ENCODE measurements at places on chromosomes 11 and 22.

- no peak for DNase-seq
Measured at GRCh38 chr11:30861531-30861930, 275.4 kb upstream of the MPPED2 start.

DNA sequence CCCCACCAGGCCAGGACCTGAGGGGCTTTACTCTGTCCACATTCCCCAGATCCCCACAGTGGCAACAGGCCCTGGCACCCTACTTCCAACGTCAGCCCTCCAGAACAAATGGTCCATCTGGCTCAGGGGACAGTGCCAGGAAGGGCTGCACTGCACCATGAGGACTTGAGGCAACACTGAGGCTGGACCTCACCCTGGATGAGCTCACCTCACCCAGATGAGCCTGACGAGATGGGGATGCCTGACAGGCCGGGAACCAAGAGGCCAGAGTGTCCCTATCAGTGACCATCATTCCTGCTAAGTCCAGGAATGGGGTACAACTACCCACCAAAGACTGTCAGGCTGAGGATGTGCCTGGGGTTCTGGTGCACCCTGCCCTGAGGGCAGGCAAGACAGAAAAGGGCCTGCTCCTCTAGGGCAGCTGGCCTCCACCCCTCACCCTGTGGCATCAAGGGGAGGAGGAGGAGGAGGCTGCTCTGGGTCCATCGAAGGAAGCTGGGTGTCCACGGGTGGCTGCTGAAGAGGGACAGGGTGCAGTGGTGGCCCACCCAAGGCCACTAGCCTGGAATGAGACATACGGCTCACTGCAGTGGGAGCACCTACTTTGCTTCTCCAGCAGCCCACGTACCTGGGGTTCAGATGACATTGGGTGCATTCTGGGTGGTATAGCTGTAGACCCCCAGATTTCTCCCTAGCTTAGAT lies 14.6 kb downstream of the RSPH14 start:
- no peak for DNase-seq

GRCh38 chr22:24434471-24435322 lies 7.3 kb downstream of the ADORA2A start:
- peak; percentile 74 for DNase-seq

DNA sequence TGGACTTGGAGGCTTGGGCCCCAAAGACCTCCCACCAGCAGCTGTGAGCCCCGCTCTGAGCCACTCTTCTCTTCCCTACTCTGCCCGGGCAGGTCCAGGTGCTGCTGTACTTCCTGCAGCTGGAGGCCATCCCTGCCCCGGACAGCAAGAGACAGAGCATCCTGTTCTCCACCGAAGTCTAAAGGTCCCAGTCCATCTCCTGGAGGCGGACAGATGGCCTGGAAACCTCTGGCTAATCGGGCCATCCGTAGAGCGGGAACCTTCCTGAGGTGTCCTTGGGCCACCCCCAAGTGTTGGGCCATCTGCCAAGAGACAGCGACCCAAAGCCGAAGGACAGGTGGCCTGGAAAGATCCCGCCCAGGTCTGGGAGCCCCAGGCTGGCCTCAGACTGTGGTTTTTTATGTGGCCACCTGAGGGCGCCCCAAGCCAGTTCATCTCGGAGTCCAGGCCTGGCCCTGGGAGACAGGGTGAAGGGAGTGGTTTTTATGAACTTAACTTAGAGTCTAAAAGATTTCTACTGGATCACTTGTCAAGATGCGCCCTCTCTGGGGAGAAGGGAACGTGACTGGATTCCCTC lies 135.1 kb downstream of the BCR start:
- DNase-seq, result peak; percentile 35

DNA sequence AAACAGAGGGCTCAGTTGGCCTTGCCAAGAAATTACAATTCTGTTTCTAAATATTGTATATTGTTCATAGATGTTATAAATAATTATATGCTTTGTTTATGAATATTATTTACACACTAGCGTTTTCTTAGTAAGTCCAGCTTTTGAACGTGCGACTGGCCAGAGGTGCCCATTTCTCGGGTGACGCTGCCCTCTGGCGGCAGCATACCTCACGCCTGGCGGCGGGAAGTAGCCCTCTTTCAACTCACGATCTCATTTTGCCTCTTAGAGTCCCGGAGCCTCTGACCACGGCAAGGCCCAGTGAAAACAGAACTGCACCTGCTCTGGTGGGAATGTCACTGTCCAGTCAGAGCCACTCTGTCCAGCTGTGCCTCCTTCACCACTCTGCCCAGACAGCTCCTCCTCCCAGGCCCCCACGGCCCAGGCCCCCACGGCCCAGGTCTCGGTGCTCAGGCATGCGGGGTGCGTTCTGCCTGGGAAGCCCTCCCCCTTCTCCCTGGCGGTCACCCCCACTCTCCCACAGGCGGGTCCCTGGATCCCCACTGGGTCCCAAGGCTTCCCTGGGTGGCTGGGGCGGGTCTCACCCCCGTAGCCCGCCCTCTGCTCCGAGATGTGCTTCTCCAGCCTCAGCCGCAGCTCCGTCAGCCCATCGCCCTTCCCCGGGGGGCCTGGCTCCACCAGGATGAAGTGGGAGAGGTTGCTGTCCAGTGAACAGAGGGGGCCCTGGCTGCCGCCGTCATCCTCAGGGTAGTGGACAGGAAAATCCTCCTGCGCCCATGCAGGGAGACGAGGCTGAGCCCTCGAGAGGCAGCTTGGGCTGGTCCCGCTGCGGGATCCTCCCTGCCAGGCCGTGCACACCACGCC lies 19.3 kb downstream of the TSSC4 start:
- DNase-seq, result peak; percentile 20

DNA sequence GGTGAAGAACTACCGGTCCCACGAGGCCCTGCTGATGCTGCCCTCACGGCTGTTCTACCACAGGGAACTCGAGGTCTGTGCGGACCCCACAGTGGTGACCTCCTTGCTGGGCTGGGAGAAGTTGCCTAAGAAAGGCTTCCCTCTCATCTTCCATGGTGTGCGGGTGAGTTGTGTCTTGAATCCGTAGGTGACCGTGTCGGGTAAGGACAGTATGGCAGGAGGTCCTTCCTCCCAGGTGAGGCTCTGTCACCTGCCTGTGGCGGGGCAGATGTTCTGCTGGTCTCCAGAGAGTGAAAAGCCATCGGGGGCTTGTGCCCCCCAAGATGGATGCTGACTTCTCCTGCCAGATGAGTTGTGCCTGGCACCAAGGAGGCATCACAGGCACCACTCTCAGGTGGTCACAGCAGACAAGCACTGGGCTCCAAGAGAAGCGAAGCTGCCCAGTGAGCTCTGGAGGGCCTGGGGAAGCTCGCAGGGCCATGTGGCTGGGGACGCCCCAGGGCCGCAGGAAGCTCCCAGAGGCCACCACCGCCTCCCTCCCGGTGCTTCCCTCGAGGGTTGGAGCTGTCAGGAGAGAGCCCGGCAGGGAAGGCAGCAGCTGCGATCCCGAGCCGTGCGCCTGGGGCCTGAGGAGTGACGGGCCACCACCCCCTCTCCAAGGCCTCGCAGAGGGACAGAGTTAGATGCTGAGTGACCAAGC lies 17.3 kb upstream of the PANX2 start:
- DNase-seq, result no peak

DNA sequence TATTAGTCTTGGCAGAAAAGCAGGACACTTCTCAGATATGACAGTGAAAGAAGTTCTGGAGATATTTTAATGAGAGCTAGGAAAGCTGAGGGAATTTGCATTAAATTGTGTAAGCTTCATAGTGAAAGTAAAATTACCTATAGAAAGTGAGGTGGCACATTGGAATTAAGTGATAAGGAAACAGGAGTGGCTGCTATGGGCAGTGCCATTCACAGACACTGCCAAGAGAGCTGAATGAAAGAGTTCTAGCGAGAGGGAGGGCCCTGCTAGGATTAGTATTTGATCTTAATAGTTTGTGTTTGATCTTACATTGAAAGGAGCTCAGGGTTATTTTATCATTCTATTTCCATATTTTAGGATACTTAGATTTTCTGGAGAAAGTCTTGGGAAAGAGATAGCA lies 351.9 kb downstream of the DDX10 start:
- DNase-seq, result no peak

GRCh38 chr11:68141246-68142027 lies 20.2 kb upstream of the CHKA start:
- DNase-seq, result no peak

DNA sequence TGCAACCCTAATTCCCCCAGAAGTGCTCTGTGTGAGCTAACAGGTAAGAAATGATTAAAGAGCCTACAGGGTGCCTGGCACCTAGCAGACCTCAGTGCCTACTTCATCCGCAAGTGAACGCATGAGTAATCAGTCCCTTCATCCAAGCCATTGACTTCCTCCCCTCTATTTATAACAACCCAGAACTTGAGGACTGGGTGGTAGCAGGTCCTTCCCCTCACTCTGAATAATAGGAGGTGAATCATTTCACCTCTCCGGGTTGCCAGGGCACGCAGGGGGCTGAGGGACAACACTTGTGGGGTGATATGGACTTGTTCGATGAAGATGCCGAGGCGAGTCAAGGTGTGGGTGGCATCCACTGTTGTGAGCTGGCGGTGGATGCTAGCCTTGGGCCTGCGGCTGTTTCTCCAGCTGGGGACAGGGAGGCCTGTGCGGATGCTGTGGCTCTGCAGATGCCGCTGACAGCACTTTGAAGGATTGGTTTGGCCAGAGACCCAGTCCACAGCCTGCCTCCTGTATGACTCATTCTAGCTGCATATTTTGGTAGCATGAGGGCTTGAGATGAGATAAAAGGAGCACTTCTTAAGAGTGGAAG lies 11.7 kb upstream of the SORL1-AS1 start:
- DNase-seq, result no peak

DNA sequence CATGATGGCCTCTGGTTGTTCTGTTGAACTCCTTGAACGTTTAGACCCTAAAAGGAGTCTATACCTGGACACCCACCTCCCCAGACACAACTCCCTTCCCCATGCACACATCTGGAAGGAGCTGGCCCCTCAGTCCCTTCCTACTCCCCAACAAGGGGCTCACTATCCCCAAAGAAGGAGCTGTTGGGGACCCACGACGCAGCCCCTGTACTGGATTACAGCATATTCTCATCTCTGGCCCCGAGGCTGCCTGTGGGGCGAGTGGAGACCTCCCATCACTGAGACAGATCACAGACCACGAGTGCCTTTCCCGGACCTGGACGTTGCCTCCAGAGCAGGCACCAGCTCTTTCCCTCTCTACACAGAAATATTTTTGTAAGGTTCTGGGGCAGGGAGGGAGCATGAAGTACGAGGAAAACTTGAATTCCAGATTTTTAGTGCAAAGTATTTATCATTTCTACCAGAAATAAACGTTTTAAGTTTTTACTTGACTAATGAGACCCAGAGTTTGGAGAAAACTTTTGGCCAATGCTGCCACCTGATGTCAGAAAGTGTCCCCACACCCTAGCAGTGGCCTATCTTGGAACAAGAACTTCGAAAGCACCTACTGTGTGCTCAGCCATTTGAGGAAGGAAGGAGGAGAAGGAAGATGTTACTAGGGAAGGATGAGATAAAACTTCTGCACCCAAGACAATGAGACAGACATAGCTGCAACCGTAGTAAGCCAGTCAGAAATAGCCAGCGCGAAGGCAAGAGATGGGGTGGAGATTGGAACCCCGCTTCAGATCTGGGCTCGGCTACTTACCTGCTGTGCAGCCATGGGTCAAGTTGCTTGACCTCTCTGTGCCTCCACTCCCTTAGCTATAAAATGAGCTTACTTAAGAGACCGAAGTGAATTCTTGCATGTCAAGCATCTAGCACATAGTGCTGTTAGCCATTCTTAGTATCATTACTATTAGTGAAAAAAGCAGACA lies 10.2 kb upstream of the POU2F3 start:
- DNase-seq, result no peak

DNA sequence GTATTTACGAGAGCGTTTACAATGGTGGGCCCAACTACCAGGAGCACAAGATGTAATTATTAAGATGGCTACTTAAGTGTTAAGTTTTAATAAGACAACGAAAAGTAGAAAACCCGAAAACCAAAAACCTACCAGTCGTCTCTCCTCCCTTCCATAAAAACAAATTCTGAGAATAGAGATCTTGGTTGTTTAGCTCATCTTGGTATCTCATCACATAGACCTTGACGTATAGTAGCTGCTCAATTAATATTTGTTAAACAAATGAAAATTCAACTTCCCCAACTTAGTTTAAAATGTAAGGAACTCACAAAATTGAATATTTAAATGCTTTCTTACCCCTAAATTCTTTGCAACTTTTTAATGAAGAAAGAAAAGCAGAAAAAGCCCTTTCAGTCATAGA lies 669 bp downstream of the KDM4D start:
- DNase-seq, result no peak

- peak; percentile 7 for DNase-seq
Measured at GRCh38 chr11:44785856-44786607, 59.3 kb downstream of the TSPAN18 start.

GRCh38 chr11:7604331-7604955 lies 68.9 kb downstream of the CYB5R2 start:
- no peak for DNase-seq

DNA sequence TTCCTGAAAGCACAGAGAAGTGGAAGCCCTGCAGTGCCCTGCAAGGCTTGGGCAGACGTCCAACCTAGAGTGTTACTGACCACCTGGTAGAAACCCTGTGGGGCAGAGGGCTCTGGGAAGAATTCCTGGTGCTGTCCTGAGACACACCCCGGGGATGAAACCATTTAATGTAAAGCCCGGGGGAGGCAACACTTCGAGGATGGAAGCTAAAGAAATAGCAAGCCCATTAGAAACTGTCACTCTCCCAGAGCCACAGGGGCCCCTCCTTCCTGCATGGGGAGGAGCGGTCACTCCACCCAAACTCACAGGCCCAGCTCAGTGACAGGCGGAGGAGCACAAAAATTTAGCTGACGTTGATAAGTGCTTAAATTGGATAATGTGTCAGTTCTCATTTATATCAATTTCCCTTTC lies 57.6 kb downstream of the NRXN2 start:
- DNase-seq, result no peak

DNA sequence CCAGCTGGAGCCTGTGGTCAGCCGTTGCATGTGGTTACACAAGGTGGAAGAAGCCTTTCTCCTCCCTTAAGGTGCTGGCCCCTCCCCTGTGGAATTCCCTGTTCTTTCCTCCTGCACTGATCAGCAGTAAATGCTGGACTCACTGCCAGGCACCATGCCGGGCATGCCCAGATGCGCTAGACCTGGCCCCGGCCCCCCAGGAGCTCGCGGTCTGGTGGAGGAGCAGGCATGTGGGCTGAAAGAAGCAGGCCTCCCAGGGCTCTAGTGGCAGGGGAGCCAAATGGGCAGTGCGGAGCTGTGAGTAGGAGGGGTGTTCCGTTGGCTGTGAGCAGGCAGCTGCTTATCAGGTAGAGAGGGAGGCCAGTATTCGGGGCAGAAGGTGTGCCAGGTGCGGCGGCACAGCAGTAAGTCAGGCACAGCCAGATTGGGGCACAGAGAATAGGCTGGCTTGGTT lies 10.2 kb downstream of the DGKZ start:
- no peak for DNase-seq

GRCh38 chr11:57571606-57572005 lies 4.1 kb upstream of the UBE2L6 start:
- no peak for DNase-seq

All from NK-92 treated with Interleukin-12 subunit alpha and Interleukin-12 subunit beta, amount 100 ng/mL, for 24 hours (cell line).